ENCODE measurements at places on chromosomes 3 and 15.
A peak's percentile ranks its signal among the peaks of the same experiment; 100 is the strongest.

DNA sequence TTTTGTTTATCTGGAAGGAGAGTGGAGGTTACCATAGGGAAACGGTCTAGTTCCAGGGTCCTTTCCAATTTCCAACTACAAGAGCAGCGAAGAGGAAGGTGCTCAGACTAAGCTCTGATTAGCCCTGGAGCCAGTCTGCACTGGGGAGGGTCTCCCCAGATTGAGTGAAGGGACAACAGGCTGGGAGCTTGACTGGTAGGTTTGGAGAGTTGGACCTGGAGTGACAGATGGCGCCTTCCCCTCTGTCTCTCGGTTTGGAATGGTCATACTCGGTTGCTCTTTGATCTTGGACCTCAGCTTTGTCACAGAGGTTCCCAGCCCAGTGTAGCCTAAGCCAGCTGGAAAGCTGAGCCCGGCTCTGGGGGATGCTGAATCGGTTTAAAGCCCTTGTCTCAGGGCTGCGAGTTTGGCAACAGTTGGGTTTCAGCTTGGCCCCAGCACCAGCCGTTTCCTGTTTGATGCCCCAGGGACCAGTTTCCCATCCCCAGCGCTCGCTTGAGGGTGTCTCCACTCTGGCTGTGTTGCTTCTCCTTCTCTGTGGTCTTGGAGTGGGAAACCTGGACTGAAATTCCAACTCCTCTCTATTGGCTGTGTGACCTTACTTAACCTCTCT, 53.1 kb upstream of the ULK4 start:
- DNase-seq, result peak; percentile 46

GRCh38 chr3:131047582-131047981, 20.9 kb downstream of the NEK11 start:
- DNase-seq, result no peak

DNA sequence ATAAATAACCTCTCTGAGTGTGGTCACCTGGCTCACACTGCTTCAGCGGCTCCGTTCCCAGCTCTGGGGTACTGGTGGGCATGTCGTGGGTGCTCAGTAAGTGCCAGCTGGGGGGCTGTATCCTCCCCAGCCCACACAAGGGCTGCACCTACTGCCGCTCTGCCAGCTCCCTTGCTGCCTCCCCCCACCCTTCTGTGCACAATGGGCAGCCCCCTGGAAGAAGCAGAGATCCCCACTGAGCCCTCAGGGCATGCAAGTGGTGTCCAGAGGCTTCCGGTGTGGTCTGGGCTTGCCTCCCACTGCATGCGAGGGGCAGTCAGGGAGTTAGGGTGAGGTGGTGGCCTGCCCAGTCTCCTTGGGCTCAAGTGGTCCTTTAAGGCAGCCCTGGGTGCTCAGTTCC, 58.3 kb upstream of the TRPM1 start:
- DNase-seq, result no peak

DNA sequence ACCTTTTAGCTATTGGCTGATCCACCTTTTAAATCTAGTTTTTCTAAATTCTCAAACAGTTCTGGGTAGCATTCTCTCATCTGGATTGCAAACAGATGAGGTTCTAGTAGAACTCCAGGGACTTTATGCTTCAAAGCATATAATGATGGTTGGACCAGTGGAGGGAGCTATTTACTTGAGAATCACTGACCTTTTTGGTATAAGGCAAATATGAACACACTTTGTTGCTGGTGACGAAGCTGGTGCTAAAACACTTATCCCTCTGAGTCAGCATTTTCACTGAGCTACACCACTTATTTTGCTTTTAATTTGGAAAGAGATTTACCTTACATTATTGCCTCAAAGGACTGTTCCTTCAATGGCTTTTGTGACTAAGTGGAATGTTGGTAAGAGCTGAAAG, 58.6 kb upstream of the SLITRK3 start:
- DNase-seq, result no peak

- DNase-seq, result no peak
These were observed 52.1 kb downstream of the GATM start for GRCh38 chr15:45326280-45326679.

GRCh38 chr3:185309302-185309701, 53.6 kb upstream of the MAP3K13 start:
- no peak for DNase-seq

- DNase-seq, result no peak
These were observed 36.0 kb upstream of the ULK4 start for GRCh38 chr3:41997702-41998550.

DNA sequence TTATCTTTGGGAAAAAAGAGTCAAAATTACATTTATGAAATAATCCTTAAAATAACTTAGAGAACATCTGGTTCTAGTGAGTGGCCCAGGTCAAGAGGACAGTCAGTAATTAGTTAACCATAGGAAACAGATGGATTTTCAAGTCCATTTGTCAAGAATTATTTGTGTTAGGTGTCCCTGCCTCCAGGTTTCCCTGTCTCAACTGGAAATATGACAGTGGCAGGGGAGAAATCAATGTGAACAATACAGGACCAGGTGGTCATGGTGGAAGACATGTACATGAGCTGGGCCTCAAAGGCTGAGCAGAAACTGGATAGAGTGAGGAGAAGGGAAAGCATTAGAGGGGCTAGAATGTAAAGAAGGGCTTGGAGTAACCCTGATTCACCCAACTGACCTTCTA, 372.6 kb downstream of the VPS13C start:
- DNase-seq, result no peak

DNA sequence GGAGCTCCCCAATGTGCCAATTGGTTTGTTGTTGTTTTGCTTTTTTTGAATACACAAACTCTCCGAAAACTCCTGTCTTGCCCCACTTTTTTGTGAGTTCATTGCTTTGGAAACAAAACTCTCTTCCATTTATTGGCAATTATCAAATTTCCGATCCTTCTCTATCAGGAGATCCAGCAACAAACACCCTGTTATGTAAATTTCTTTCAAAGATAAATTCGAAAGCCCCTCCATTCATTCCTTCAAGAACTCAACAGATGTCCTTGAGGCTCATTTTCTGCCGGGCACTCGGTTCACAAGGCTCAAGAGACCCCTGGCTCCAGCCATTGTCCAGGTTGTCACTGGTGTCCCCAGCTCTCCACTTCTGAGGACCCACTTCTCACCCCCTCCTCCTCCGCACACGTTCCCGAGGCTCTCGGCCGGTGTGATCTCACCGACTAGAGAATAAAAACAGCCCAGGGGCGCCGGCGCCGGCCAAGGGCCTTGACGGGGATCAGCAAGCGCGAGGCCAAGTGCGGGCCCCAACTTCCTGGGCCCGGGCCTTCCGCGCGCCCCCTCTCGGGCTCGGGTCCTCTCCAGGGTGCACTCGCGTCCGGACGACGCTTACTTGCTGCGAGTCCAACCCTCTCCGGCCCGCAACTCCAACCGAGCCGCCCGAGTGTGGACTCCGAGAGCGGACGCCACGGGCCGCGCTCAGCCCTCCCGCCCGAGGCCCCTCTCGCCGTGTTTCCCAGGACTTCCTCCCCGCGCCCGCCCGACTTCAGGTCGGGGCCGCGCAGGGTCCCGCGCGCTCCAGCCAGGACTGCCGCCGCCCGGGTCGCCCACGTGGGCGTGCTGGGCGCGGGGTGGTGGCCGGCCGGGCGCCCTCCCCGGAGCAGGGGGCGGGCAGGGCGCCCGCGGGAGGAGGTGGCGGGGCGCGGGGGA, 533 bp upstream of the SMAD3 start:
- peak; percentile 70 for DNase-seq

GRCh38 chr15:70099967-70100473, 2.3 kb upstream of the TLE3 start:
- DNase-seq, result no peak

DNA sequence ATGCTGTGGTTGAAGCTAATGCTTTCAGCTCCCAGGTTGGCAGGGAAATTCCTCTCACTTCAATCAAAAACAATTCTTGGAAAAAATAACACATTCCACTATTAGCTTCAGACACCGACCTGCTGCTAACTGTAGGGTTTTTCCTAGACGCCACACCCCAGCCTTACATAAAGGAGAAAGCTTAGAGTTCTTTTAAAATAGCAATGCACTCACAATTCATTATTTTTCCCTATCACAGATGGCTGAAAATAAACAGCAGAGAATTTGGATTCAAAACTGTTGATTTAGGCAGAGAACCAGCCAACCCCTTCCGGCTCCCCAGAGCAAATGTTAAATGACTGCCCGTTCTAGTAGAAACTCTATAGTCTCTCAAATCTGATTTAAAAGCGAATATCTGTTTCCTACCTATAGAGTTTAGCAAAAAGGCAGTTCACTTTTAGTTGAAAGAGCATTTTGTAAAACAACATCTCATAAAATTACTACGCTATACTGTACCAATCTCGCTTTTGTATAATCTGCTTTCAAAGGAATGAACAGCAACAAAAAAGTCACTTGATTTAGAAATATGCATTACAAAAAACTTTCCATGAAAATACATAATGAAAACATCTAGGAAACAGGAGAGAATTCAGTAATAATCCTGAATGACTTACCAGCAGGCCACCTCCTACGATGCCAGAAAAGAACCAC, 586 bp downstream of the TM4SF1 start:
- peak; percentile 66 for DNase-seq

DNA sequence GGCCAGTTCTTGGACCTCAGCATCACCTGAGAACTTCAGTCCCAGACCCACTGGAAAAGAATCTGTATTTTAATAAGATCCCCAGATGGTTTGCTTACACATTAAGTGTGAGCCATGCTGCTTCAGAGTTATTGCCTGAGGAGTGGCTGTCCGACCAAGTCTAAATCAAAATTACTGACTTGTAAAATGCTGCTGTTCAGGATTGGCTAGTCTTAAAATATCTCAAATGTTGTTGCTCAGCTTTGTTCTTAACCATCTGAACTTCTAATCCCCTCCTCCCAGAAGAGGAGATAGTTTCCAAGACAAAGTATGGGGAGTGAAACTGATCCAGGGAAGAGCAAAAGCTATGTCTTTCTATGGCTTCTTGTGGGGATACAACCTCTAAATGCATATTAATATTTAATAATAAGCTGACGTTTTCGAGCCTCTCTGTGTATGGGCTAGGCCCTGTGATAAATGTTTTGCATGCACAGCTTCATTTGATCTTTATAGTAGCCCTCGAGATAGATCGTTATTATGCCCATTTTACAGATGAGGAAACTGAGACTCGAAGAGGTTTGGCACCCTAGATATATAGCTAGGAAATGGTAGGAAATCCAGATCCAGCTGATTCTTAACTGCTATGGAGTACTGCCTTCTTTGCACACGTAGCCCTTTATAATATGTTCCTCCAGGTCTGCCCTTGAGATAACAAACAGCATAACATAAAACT, 52.2 kb downstream of the DNASE1L3 start:
- no peak for DNase-seq

DNA sequence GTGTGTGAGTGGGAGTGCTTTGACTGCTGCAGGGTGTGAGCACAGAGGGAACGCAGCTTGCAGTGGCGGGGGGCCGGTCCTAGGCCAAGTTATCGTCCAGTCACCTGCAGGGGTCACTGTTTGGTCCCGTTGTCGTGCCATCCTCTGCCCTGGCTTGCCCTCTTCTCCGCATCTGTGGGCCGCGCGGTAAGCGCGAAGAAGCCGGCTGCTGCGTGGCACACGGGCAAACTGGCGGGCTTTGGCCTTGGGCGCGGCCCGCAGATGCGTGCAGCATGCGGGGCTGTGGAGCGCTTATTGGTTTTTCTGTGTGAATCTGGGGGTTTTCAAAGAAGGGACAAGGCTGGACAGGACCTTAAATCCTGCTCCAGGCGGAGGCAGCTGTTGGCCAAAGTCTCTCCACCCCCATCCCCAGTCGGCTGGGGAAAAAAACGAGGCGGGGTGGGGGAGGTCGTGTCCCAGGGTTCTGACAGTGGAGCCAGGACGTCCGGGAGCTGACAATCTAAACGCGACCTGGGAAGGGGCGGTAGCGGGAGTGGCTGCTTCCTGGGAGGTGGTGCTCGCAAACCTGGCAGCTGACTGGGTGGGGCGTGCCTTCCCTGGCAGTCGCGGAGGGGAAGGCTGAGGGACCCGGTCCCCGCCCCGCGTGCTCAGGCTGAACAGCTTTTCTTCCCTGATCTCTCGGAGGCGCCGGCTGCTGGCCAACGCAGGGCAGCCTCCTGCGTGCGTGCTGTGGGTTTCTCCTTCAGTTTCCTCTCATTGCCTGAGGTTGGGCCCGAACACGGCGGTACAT, 39.7 kb upstream of the VEPH1 start:
- DNase-seq, result peak; percentile 89

DNA sequence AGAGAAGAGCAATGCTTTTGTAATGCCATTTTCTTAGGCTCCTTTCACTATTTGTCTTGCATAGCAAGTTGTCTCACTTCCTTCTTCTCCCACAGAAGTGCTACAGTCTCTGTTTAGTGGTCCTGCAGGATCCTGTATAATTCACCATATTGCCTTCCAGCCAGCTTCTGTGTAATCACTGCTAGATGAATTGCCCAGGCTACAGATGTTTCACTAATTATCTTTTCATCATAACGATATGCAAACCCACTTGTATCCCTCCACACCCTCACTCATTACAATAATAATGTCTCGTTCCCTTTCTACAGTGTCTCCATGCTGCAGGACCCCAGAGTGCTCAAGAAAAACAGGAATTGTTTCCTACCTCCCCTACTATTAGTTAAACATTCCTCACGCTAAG, 402.9 kb downstream of the TBL1XR1 start:
- DNase-seq, result no peak

- DNase-seq, result no peak
These were observed 33.8 kb downstream of the MGLL start for GRCh38 chr3:127788451-127788909.

- DNase-seq, result peak; percentile 65
These were observed 15.2 kb downstream of the PRICKLE2 start for GRCh38 chr3:64209866-64210621.
